Activated CD4-positive, alpha-beta T cell treated with anti-CD3 and anti-CD28 coated beads, Interleukin-10, Interleukin-2, amounts not matched to agents 100 ng/mL and 50 ng/mL, durations not matched to agents 16 hours and 8 hours (primary cell): ENCODE measurements at places on chromosomes 13 and 19.

DNA sequence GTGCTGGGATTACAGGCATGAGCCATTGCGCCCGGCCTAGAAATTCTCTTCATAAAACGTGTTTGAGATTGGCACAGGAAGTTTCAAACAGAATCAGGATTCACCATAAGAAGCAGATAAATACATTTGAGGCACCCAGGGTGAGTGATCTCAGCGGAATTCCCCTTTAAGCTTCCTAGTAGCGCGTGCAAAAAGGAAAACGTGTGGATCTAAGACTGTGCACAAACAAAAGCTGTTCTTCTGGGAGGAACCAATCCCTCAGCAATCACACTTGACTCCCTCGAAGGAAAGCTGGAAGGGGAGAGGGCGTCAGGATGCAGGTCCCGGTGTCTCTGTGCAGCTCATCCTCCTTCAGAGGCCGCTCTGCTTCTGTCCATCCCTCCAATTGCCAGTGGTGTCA is 15.5 kb downstream of the MCF2L start:
- no peak for DNase-seq

DNA sequence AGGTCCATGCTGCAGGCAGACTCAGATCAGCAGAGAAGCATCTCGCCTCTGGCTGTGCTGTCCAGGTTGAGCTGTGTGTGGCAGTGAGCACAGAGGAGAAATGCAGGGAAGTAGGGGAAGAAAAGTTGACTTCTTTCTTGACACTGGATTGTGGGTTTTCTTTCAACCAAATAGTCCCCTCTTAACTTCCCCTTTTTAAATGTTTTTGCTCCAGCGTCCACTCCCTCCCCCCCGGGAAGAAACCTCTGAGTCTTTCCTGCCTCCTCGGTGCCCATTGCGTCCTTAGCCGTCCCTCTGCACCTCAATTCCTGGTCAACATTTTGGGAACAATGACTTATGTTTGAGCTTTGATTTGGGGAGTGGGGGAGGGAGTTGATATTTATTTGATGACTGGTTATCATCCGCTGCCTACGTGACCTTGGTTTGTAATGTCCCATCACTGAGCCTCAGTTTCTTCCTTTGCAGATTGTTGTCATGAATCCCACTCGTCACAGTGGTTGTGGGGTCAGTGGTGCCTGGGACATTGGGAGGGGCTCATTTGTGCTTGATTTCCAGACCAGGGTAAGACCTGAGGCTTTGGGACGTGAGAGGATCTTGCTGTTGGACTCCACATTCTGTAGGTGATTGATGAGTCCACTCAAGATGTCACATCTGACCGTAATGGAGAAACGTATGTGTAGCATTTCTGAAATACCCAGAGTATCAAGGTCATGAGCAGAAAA is at the start of gene LILRB2:
TSS of gene LILRB2 (minus strand) at position 104 of the 722 bp plus-strand sequence. CDS start 614 bp downstream, outside the sequence.
- DNase-seq: no peak

- DNase-seq: no peak
Observed at GRCh38 chr13:25733696-25734435, 317.9 kb downstream of the SHISA2 start.

DNA sequence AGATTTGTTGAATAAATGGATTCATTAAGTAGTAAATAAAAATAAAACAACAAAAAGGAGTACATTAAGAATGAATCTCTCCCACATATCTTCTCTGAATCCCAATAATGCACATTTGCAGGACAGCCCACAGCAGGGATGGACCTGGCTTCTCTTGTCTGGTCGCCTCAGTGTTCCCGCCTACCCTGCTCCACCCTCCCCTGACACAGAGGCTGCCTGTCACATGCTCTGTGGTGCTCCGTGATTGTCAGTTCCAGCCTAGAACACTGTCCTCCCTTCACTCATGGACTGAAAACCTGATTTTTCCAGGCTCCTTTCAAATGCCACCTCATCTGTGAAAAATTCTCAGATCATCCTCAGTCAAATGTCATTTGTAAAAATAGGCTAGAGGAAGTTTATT is 94.5 kb upstream of the GPR12 start:
- no peak for DNase-seq

GRCh38 chr19:28949027-28949426 is 263.9 kb downstream of the UQCRFS1 start:
- no peak for DNase-seq

DNA sequence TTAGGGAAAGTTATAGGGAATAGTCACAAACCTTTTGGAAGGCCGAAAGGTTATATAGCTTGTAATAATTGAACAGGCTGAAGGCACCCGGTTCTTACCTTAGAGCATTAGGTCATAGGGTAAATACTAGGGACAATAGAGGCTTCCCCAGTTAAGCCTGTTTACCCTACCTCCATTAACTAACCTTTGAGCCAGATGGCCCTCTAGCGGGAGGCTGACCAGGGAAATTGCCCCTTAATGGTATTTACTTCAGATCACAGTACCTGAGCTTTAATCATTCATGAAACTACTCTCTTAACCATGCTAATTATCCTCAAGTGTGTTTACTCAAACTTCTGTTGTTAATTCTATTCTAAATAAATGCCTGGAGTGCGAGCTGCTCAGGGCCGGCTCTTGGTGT is 20.4 kb upstream of the ZNF83 start:
- DNase-seq: no peak

DNA sequence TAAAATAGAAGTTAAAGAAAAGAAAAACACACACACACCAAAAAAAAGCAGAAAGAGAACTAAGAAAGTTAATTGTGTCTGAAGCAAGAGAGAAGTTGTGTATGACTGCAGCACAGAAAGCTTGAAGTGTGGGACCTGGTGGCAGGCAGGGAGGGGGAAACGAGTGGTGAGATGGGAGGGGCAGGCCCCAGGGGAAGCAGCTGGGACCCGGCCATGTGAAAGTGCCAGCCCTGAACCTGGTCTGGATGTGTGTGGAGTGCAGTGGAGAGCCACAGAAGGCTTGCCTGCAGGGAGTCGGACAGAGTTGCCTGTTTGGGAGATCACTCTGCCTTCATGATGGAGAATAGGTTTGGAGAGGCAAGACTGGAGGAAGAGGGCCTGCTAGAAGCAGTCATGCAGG is 199.0 kb downstream of the GGACT start:
- no peak for DNase-seq
